Activated B cell treated with CpG ODN at 0.5 μM for 24 hours (primary cell): ENCODE measurements at places on chromosomes 4 and X.

DNA sequence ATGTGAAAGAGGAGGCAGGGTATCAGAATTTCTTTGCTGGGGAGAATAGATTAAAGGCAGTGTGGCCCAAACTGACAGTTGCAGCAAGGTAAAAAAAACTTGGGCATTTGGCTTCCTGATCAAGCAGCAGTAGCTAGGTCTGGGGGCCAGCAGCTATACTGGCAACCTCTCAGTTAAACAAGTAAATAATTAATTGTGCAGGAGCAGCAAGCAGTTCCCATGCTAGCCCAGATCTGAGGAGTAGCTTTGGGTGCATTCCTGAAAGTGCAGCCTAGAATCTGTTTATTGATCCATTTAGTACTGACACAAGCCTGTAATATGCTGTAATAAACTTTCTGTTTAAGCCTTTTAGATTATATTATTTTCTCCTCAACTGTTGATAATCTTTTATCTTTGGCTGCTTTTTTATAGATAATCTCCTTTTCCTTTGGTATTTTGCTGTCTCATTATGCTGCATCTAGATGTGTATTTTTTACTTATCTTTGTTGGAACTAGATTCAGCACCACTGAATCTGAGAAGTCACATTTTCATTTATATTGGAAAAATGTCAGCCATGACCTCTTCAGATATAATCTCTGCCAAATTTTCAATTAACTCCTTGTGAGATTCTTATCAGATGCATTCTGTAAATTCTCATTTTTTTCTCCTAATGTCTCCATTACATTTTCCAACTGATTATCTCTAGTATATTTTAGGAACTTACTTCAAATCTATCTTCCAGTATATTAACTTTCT, 276.3 kb downstream of the STPG2 start:
- DNase-seq = no peak

GRCh38 chrX:9462456-9462855, 2.4 kb upstream of the TBL1X start:
- DNase-seq = no peak

DNA sequence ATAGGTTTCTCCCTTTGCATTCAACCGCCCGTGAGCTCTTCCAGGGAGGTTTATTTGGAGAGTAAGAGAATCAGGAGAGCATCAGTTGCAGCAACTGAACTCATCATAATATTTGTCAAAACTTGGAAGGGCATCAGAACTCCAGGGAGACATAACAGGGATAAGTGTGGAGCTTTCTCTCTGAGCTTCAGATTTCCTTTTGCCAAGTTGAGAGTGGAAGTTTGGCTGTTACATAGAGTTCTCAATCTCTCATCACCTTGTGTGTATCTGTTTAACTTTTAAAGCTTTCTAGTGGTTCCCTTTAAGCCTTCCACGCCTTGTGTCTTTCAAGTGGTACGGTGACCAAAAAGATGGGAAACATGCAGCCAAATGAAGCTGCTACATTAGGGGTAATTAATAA, 18.8 kb downstream of the BMP3 start:
- DNase-seq = no peak

GRCh38 chrX:30610026-30610425, 32.5 kb upstream of the TASL start:
- no peak for DNase-seq

GRCh38 chr4:3416821-3417221, 24.9 kb upstream of the HGFAC start:
- no peak for DNase-seq

GRCh38 chr4:27947302-27947701, 1086.7 kb downstream of the STIM2 start:
- no peak for DNase-seq

DNA sequence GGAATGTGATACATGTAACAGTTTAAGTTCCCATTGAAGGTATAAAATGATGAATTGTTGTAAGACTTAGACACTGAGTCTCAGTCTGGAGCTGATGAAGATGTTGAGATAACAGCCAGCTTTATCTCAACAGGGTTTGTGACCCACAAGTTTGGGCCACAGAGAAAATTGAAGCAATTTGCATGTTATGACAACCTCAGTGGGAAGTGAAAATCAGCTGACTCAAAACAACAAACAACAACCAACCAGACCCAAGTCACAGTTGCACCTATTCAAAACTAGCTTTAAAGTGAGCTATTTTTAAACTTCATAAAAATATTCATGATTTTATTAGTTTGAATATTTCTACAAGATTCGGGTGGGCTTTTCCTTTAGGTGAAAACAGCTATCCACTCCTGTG, 8.0 kb downstream of the SFRP2 start:
- DNase-seq = no peak

DNA sequence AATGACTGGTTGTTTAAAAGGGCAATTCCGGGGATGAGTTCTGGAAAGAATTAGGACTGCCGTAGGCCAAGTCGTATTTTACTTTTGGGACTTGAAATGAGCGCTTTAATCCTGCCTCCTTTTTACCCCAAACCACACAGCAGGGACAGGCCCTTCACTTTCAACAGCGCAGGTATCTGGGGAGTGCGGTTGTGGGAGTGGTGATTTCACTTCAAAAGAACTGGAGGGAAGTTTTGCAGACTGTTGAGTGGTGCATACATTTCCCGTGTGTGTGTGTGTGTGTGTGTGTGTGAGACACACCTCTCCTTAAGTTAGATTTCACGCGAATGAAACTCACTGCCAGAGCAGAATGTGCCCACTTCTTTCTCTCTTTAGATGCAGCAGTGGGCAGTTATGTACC, 2.8 kb downstream of the NHS start:
- DNase-seq = no peak

DNA sequence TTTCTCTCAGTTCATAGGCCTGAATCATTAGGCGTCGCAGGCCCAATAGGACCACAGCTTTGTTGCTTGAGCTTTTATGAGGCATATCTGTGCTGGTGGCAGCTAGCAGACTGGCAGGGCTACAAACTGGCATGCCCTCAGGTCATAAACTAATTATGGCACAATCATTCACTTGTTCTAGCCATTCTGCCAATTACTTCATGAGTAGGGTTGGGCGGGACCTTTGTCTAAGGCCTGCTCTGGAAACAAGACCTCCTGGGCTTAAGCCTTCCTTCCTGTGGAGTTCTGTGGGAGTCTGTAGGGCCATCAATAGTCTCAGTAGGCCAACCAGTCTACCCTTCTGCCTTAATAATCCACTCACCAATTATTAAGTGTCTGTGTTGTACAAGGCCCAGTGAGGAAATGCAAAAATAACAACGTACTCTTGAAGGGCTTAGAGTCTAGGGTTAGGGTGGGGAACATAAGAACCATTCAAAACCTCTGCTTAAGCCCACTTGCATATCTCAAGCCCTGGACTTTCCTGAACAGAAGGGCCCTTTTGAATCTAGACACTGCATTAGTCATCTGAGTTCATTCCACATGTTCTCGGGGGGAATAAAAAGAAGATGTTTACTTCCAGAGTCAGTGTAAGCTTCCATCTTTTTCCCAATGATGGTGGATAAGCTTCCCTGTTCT, 44.5 kb downstream of the SHROOM4 start:
- DNase-seq = no peak

DNA sequence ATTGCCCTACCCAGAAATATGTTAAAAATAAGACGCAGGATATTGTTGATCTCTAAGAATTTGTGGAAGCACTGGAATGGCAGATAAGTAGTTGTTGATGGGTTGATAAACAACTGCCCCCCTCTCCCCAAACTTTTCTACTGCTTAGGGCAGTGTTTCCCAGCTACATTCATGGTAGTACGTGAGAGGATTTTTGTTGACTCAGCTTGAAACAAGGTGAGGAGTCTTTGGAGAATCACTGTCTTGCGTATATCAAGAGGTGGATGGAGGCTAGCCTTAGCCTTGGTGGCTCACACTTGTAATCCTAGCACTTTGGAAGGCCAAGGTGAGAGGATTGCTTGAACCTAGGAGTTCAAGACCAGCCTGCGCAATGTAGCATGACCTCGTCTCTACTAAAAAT, 5.7 kb downstream of the ENOPH1 start:
- no peak for DNase-seq

DNA sequence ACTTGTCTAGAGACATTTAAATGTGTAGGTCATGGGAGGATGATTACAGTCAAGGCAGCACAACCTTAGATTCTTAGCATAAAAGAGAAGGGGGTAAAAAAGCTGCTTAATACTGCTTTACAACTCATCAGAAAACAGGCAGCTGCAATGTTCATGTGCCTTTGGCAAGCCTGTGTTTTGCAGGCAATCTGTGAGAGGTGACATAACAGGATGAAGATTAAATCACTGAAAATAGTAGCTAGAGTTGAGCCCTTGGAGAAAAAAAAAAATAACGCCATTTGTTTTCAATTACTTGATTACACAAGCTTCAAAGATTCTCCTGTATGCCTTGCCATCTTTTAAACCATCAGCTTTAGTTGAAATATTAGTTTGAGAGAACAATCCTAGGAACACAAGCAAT, 847.6 kb upstream of the LCORL start:
- DNase-seq = no peak

- peak; percentile 68 for DNase-seq
Observed at GRCh38 chrX:49186125-49187027, at the start of gene PRICKLE3. Gene PRICKLE3 (minus strand): TSS chrX:49186373. CDS start chrX:49186297, 76 bp downstream.

GRCh38 chrX:101136235-101136634, 38.2 kb downstream of the CENPI start:
- no peak for DNase-seq

DNA sequence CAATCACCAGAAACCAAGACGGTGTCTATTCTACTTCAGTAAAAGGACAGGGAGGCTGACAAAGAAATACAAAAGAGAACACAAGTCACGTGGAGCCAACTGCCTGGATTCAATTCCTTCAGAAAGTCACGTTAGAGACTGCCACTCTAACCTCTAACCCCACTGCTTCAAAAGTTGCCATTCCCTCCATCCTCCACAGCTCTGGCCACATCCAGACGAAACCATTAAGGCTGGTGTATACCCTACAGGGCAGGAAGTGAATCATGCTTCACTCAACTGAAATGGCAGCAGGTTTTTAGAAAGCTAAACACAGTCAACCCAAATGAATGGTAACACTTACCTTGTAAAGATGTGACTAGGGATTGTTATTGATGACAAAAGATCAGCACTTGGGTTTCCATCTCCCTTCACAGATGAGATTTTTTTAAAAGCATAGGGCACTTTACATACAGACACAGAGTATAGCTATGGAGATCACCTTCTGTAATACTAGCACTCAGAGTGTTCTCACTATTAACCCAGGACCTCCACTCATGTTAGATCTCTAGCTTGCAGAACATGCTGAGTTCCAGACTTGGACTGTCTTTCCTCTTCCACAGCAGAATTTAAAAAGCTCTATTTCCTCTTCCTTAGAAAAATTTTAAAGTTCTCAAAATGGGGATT, 37.4 kb downstream of the MAML3 start:
- no peak for DNase-seq

- DNase-seq = no peak
Observed at GRCh38 chr4:81404294-81404693, 67.4 kb downstream of the RASGEF1B start.

DNA sequence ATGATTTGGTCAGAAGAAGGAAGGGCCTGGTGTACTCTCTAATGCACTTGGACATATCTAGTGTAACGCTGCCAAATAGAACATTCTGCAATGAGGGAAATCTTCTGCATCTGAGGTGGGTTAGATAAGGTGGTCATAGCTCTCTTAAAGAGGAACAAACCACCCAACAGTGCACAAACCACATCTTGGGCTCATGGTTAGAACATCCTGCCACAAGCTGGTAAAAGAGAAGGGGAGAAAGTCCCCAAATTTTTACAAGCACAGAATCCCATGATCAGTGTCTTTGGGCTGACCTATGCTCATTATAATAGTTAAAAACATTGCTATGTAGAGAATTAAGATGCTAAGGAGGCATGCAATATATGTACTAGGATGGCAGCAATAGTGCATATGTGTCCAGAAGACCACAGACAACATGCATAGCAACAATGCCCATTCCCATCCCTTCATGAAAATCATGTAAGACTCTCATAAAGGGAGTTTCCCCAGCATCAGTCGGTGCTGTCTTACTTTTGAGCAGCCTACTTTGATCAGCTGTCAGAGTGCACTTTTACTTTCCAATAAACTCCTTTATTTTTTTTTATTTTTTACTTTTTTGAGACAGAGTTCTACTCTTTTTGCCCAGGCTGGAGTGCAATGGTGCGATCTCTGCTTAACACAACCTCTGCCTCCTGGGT, 99.7 kb upstream of the SLC7A11 start:
- no peak for DNase-seq

DNA sequence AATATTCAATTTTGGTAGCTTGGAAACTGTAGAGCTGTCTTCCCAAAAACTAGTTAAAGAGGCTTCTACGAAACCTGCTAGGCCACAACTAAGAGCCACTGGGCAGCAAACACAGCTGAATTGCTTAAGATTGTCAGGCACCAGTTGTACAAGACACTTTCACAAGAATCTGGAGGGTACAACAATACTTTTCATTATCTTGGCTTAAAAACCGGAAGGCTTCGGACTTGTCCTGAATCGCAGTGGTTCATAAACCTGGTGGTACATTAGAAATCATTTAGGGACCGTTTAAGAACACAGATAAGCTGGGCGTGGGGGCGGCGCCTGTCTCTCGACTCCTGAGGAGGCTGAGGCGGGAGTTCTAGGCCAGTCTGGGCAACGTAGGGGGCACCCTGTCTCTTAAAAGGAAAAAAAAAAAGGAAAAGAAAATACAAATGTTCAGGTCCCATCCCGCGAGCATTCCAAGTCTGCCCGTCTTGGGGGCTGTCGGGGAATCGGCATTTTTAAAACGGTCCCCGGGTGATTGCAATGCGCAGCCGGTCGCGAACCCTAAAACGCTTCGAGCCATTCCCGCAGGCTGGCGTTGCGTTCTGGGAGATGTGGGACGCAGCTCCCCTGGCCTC, 763 bp downstream of the PYURF start:
- peak; percentile 19 for DNase-seq

- DNase-seq = no peak
Observed at GRCh38 chr4:111952688-111953087, 192.6 kb upstream of the FAM241A start.

- no peak for DNase-seq
Observed at GRCh38 chrX:116379854-116380253, 56.6 kb upstream of the SLC6A14 start.

GRCh38 chrX:48467281-48467761, 2.7 kb downstream of the SLC38A5 start:
- no peak for DNase-seq

DNA sequence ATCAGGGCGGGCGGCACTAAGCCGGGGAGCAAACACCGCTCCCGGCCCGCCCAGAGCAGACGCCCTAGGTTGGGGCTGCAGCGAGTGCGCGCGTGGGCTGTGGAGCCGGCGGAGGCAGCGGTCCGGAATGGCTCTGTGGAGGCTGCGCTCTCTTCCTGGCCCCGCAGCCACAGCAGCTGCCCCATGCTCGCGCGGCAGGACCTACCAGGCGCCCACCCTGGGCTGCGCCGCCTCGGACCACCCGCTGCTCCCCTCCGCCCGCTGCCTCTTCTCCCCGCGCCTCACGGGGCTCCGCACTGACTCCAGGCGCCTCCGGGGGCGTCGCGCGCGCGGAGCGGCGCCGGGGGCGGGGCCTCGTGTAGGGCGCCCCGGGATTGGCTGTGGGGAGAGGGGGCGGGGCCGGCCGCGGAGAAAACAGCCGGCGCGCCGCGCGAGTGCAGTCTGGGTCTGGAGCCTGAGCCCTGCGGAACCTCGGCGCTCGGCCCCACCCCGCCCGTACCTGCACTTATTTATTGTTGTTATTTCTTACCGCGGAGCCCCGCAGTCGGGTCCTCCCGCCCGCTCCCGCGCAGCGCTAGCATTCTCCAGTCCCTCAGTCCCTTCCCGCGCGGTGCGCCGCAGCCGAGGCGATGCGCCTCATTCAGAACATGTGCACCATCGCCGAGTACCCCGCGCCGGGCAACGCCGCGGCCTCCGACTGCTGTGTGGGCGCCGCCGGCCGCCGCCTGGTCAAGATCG, at the start of gene RASL11B:
Gene RASL11B, plus strand, starts transcription at position 439 of the 738 bp plus-strand sequence. Its CDS starts 191 bp downstream, at position 630.
- peak; percentile 91 for DNase-seq
